ENCODE measurements at places on chromosomes 6 and 20.
A peak's percentile ranks its signal among the peaks of the same experiment; 100 is the strongest.

GRCh38 chr20:63520934-63521601, 503 bp downstream of the PPDPF start:
- peak; percentile 67 for DNase-seq

DNA sequence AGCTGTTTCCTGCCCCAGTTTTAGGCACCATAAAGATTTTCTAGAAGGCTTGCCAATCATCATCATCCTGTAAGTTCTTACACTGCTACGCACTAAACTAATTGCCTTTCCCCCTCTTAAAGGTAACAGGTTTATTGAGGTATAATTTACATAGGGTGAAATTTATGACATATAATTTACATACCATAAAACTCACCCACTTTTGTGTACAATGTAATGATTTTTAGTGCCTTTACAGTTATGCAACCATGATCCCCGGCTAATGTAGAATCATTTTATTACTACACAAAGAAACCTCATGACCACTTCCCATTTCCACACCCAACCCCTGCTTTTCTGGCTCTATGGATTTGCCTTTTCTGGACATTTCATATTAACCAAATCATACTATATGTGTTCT, 21.1 kb downstream of the GCNT2 start:
- DNase-seq = no peak

GRCh38 chr20:1710484-1710883, 52.9 kb upstream of the SIRPG start:
- no peak for DNase-seq

- DNase-seq = no peak
Measured at GRCh38 chr20:21270806-21271205, 32.3 kb upstream of the XRN2 start.

DNA sequence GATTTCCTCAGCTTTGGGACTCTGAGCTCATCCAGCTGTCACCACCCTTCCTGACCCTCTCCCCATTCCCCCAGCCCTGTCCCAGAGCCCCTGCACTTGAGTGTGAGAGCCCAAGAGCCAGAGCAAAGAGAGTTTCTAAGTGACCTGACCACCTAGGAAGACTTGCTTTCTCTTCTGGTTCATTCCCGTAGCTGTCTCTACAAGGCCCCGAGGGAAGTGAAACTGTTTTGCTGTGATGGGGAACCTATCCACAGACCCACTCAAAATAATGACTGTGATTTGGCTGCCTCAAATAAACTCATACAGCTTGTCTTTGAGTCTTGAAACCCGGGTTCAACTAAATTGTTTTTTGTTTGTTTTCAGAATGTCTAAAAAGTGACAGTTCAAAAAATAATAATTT, 74.6 kb upstream of the XRN2 start:
- no peak for DNase-seq

DNA sequence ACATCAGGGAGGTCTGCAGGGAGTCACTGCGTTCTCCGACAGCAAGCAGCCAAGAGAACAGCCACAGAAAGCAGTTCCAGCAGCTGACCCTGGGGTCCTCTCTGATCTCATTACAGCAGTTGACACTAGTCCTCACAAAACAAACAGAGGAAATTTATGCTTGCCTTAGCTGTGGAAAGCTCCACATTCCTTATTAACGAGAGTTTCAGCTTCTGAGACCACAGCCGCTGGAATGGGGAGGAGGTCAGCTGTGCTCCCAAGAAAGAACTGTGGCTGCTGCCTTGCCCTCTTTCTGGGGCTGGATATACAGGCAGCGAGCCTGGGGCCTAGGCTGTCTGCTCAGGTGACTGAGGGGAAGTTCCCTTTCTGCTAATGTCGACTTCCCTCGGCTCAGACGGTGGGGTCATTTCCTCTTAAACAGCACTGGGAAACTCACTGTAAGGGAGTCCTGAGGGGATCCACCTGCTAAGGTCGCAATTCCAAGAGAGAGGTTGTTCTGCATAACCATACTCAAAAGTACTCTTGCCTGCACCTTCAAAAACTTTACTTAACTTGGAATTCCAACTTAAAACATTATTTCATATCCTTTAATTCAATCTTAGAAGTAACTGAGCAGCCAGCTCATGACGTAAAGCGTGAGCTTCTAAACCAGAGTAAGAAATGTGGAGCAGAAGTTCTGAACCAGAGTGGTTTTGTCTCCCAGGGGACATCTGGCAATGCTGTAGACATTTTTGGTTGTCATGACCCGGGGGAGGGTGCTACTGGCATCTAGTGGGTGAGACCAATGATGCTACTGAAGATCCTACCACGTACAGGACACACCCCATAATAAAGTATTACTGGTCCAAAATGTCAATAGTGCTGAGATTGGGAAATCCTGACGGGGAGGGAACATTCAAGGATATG, 80.3 kb downstream of the BACH2 start:
- no peak for DNase-seq

GRCh38 chr6:80331974-80332373, 225.5 kb downstream of the BCKDHB start:
- no peak for DNase-seq

DNA sequence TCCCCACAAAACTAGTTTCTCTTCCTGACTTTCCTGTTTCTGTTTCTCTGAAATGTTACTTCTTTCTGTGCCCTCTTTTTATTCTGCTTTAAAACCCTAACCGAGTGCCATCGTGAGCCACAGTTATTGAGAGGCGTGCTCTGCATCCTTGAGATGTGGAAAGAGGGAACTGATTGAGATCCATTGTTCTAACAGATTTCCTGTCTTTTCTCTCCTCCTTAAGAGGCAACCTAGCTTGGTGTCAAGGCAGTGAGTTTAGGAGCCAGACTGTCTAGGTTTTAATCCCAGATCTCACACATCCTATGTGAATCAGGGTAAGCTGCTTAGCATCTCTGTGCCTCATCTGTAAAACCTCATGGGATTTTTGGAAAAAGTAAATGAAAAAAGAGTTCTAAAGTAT, 57.5 kb downstream of the SNX9 start:
- DNase-seq = no peak

DNA sequence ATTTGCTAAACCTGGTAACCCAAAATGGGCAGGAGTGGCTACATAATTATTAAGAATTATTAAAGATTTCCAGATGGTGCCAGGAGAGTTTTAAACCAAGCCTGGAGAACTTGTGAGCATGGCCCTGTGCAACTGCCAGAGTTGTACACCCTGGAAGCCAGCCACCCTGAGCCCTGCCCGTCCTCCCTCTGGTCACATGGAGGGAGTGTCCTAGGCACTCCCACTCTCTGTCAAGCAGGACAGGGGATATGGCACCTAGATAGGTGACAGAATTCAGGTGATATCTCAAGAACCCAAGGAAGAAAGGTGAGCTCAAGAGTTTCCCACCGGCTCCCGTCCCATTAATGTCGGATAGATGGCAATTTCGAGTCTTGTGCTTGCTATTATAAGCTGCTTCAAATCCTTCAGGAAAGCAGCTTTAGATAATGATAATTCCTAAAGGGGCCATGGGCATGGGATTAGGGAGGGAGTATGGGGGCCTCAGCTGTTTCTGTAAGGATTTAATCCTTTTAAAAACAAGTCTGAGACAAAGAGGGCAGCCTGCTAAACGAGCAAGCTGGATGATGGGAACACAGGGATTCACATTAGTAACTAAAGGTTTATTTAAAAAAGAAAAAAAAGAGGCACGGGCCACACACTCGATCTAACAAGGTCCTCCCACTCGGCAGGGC, 169.1 kb downstream of the BMP7 start:
- no peak for DNase-seq

DNA sequence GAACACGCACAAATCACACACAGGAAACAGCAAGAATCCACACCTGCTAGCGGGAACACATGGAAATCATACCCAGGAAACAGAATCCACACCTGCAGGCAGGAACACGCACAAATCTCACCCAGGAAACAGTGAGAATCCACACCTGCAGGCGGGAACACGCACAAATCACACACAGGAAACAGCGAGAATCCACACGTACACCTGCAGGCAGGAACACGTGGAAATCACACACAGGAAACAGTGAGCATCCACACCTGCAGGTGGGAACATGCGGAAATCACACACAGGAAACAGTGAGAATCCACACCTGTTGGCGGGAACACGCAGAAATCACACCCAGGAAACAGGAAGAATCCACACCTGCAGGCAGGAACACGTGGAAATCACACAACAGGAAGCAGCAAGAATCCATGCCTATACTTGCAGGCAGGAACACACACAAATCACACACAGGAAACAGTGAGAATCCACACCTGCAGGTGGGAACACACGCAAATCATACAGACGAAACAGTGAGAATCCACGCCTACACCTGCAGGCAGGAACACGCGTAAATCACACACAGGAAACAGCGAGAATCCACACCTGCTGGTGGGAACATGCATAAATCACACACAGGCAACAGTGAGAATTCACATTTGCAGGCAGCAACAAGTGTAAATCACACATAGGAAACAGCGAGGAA, 108.6 kb downstream of the DLL1 start:
- DNase-seq = no peak

- no peak for DNase-seq
Measured at GRCh38 chr6:158040051-158040803, 58.6 kb downstream of the SYNJ2 start.

DNA sequence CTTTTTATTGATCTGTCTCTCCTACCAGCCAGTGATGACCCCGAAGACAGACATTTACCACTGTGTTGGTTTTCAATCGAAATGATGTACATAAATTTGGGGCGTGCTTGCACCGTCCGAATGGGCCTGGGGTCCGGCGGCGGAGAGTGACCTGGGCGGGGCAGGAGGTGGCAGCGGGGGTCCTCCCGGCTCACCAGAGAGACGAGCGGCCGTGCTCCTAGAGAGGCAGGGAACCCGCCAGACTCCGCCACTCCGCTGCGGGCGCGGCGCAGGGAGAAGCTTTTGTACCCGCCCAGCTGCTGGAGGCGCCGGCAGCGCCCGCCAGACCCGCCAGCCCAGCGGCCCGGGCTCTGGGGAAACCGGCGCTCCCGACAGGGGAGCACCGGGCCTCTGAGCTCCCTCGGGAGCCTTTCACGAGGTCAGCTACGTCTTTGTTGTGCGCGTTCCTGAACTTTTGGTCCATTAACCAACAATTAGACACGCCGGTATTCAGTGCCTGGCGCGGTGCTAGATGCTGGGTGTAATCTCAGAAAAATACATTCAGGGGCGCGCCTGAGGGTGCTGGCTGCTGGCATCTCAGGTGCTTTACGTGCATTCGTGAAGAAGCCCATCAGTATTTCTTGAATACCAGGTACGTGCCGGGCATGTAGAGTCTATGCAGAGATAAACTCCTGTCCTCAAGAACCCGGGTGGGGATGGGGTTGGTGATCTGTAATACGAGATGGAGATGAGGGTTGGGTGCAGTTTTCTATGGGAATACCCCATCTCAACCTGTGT, at the start of gene PGBD1:
Gene PGBD1, plus strand, starts transcription at position 285 of the 777 bp plus-strand sequence. CDS start 2,242 bp downstream, outside the sequence.
- DNase-seq = peak; percentile 38

GRCh38 chr6:75611702-75612375, 10.2 kb downstream of the SENP6 start:
- no peak for DNase-seq

GRCh38 chr6:56962441-56962840, 7.5 kb downstream of the BEND6 start:
- no peak for DNase-seq

- DNase-seq = no peak
Measured at GRCh38 chr6:111091987-111092386, 4.7 kb downstream of the SLC16A10 start.

- no peak for DNase-seq
Measured at GRCh38 chr6:37580176-37580955, 80.7 kb upstream of the CCDC167 start.

GRCh38 chr6:16320533-16321340, 82.3 kb downstream of the GMPR start:
- no peak for DNase-seq

DNA sequence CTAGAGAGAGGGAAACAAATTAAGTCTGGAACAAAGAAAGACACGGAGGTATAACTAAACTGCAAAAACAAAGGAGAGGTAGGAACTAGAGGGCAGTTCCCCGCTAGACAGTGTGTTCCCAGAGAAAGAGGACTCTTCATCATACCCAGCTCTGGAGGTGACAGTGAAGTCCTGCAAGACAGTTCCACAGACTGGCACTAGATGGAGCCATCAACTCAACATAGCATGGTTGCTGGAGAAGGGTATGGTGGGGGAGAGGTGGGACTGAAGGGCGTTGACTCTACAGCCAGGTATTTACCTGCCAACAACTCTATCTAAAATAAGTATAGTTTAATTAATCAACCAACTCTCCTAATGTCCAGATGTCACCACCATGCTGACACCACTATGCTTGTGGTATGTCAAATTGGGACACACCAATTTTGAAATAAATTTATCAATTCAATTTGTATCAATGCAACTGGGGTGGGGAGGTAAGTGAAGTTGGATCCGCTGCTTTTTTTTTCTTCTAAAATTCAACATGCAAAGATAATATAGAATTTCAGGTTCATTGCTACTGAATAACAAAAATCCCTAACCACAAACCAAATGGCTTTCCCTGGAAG, 9.7 kb downstream of the BACH2 start:
- no peak for DNase-seq

GRCh38 chr6:164982389-164982788, 327.0 kb downstream of the C6orf118 start:
- no peak for DNase-seq

- no peak for DNase-seq
Measured at GRCh38 chr6:140897804-140898573, 1234.7 kb upstream of the GJE1 start.
